ENCODE measurements at places on chromosomes 2 and 18.

- DNase-seq = no peak
These were observed 33.4 kb upstream of the ITGA6 start for GRCh38 chr2:172394002-172394401.

- DNase-seq = no peak
These were observed 6.2 kb upstream of the ZSWIM2 start for GRCh38 chr2:186855216-186855615.

DNA sequence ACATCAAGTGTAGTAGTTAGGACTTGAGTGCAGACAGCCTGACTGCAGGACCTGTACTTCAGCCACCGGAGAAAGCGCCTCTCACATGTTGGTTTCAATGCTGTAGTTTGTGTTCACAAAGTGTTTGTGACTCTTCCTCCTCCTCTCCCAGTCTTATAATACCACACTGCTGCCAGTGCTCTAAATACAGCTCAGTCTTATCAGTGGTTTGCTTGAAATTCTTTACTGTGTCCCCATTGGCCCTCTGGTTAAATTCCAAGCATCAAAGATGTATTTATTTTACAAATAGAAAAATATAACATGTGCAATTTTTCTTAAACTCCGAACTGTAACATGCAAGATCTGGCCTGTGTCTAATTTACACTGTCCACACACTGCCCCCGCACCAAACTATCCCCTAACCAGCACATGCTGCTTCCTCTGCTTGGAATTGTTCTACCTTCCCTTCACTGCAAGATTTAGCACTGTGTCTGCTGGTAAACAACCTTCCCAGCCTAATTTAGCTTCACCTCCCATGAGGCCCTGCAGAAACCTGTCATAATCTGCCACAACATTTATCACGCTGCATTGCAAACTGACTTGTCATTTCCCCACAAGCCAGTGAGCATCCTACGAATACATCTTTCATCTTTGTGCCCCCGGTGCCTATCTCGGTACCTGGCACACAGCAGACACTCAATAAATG, 77.1 kb downstream of the SUMO1 start:
- no peak for DNase-seq

DNA sequence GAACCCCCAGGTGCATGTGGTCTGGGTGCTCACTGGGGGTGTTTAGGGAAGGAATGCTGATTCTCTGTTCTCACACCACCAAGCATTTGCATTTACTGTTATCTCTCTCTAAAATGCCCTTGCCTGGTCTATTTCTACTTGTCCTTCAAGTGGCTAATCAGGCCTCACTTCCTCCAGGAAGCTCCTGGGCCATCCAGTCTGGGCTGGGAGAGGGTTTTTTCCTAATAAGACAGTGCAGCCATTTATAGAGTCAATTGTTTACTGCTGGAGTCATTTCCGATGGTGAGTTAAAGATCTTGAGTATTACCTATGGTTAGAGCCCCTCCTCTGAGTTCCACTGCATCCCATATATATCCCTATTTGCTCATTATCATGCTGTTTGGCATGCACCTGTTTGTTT, 25.2 kb upstream of the ITGA6 start:
- DNase-seq = no peak

- no peak for DNase-seq
These were observed 558.8 kb upstream of the CHAC2 start for GRCh38 chr2:53208815-53209214.

DNA sequence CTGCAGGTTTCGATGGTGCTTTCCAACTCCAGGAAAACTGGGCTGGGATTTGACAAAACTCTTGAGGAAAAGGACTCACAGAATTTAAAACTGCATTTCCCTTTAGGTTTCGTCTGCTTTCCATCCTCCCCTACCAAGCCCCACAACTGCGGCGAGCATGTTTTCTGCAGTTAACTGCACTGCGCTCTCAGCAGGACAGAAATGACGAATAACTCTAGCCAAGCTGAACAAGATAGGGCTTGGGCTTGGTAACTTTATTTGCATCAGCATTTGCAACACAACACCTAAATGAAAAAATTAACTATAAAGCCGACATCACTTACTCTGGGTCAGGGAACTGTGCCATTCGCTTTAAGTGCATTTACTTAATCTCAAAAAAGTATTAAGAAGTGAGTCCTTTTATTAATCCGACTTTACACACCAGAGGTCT, 669 bp upstream of the PIKFYVE start:
- no peak for DNase-seq

GRCh38 chr18:54159906-54160305, 64.6 kb downstream of the MBD2 start:
- DNase-seq = no peak

GRCh38 chr2:160925956-160926355, 234.3 kb upstream of the TANK start:
- no peak for DNase-seq

DNA sequence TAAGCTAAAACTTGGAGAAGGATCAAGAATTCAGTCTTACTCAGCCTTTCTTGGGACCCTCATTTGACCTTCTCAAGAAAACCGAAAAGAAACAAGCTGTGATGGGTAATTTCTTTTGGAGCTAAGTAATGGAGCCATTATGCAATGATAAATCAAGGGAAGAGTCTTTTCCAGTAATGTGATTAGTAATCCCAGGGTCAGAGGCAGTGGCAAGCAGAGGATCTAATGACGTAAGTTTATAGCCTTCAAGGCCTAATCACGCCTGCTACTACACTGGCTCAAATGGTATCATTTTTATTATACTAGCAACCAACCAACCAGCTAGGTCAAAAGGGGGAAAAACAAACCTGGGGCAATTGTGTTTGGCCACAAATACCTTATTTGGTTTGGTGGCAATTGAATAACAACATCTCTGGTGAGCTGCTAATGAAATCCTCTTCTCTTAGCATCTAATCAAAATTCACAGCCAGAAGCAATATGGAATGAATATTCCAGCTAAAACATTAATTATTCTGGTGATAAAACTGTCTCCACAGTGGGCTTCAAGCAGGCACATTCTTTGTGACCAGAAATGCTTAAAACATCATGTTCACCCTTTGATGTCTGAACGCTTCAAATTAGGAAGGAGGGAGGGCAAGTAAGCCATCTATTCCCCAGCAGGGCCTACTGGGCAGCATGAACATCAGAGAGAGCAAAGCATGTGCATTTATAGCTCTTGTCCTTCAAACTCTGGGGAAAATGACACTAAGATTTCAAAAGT, 114.9 kb upstream of the SULT1C3 start:
- no peak for DNase-seq

GRCh38 chr2:72024451-72025175, 123.0 kb downstream of the CYP26B1 start:
- no peak for DNase-seq

- DNase-seq = no peak
These were observed 64.0 kb upstream of the PMAIP1 start for GRCh38 chr18:59835605-59836379.

GRCh38 chr18:4196351-4196750, 258.8 kb downstream of the DLGAP1 start:
- DNase-seq = no peak

- DNase-seq = no peak
These were observed 58.3 kb downstream of the COL6A3 start for GRCh38 chr2:237355701-237356100.

DNA sequence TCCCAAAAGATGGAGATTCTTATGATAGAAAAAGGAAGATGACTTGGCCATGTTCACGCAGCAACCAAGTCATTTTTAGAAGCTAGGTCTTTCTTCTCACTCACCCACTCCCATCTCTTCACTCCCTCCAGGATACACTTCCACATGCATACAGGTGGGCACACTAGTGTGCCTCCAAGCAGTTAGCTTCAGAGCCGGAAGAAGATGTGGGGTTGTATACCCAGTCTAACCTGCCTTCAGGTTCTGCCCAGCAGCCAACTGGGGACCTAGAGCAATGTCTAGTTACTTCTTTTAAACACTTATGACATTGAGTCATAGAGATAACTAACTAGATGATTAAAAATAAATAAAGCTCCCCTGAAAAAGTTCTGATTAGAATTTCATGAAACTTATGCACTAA, 21.8 kb upstream of the TANK start:
- DNase-seq = no peak

DNA sequence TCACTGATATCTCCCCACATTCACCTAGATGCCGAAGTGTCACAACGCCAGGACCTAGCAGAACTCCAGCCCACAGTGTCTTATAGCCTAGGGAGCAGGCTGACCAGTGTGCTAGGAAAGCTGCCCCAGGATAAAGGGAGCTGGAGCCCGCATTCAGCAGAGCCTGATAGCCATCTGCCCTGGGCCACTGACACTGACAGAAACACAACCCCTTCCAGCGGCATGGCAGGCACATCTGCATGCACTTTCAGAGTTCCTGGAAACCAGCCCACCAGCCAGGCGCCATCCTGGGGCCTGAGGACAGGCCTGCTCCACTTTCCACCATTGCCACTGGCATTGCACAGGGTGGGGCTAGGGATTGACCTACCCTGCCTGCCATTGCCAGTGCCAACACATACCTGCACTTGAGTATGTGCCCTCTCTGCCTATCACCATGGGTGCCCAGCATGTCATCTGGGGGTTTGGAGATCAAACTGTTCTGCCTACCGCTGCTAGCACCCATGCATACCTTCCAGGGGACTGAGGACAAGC, 290.1 kb upstream of the KLHL14 start:
- no peak for DNase-seq

- DNase-seq = no peak
These were observed 4.0 kb downstream of the ARL4C start for GRCh38 chr2:234492717-234493485.

GRCh38 chr2:40285391-40285790, 166.5 kb downstream of the SLC8A1 start:
- no peak for DNase-seq

DNA sequence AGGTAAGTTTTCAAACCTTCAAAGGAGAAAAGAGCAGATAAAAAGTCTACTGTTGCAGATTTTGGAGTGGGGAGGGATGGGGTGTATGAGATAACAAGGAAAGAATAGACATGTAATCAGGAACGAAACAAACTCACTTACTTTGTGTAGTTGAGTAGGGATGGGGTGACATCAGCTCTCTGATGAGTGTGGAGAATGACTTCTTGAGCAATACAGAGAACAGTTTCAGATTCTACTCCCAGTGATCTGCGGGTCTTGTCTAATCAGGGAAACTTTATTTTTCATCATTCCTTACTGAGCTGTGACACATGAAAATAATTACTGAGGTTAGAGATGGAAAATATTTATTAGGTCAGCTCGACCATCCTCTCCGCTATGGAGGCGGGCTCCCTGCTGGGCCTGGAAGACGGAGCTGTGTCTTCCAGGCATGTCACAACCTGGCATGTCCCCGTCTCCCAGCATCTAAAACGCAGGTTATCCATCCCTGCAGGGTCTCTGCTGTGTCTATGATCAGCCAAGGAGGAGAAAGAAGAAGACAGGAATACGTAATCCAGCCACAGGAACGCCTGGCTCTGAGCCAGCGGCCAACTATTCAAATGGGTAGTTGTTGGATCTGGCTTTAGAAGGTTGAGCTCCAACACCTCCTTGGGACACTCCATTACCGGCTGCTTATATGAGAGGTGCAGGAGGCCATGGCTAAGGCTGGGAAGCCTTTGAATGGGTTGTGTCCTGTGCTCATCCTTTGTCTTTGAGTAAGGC, 99.0 kb upstream of the SATB2 start:
- DNase-seq = no peak

DNA sequence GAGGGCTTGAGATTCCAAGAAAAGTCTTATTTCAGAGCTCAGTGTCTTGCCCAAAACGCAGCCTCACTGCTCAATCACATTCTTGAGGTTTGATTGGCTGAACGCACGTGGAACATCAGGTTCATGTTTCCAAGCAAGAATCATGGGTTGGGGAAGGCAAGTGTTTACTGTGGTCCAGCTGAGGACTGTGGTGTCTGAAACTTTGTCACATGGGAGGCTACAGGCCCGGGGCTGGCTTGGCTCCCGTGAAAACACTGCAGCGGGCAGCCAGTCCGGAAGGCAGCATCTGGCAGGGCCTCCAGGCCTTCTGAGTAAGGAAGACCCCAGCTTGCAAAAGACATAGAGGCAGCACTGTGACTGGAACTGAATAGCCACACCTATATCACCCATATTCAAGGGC, 84.7 kb downstream of the POLR1A start:
- DNase-seq = no peak

GRCh38 chr2:8193686-8194615, 487.9 kb upstream of the ID2 start:
- no peak for DNase-seq

DNA sequence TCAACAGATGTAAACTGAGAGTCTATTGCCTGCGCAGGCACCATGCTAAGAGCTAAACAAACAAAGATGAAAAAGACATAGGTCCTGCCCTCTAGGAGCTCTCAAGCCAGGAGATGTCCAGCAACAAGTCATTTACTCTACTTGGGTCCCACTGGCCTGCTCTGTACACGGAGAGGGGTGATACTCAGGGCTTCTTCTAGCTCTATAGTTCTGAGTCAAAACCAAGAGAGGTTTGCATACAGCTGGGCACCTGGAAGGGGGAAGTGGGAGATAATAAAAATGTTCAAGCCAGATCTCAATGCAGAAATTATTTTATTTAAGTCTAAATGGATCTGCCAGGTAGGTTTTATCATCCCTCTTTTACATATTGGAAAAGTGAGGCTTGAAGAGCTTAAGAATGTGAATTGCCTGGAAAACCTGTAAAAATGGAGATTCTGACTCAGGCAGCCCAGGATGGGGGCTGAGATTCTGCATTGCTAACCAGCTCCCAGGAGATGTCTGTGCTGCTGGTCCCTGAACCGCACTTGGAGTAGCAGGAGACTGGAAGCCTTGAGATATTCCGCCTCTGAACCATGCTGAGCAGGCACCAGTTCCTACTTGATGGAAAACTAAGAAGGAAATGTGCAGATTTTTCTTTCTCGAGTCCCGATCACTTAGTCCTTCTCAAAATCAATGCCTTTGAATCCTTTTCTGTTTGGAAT, 201.1 kb downstream of the PRKCE start:
- no peak for DNase-seq

DNA sequence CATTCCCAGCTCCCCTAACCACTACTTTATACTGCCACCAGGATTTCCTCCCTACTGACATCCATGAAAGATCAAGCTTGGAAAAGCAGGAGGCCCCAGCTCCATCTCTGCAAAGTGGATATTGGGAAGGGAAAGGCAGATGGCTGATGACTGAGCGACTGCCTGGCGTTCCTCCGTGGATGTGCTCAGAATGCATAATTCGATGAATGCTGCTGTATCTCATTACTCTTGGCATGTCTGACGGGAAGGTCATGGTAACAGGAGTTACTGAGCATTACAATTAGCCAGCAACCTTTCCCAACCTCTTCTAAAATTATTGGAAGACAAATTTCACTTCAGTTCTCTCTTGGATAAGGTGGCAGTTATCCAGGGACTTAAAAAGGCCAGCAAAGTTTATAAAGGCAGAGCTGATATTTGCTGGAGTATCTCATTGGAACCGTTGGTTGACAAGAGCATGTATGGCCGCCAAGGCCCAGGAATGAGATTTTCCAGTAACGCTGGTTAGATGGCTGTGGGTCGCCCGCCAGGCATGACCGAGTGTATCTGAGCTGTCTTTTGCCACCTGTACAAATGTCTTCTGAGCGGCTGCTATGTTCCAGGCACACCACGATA, 34.5 kb downstream of the KCNE4 start:
- DNase-seq = no peak

GRCh38 chr2:182667315-182667695, 48.8 kb upstream of the DNAJC10 start:
- DNase-seq = no peak
